ENCODE measurements at places on chromosomes 5 and 9. TPM values are rescaled to one million over a fixed set of nuclear protein-coding genes. Genes with fewer than 3 reads are reported as not detected.
A peak's percentile ranks its signal among the peaks of the same experiment; 100 is the strongest.

Gene TMEM174
- 22.4 TPM for polyA plus RNA-seq

Gene CER1
- 1.3 TPM for polyA plus RNA-seq

Gene INSL4
- not detected for polyA plus RNA-seq

- DNase-seq, result peak; percentile 75
These were observed 52.8 kb downstream of the CAST start for GRCh38 chr5:96714951-96715451.

Gene PRDM9
- not detected for polyA plus RNA-seq

DNA sequence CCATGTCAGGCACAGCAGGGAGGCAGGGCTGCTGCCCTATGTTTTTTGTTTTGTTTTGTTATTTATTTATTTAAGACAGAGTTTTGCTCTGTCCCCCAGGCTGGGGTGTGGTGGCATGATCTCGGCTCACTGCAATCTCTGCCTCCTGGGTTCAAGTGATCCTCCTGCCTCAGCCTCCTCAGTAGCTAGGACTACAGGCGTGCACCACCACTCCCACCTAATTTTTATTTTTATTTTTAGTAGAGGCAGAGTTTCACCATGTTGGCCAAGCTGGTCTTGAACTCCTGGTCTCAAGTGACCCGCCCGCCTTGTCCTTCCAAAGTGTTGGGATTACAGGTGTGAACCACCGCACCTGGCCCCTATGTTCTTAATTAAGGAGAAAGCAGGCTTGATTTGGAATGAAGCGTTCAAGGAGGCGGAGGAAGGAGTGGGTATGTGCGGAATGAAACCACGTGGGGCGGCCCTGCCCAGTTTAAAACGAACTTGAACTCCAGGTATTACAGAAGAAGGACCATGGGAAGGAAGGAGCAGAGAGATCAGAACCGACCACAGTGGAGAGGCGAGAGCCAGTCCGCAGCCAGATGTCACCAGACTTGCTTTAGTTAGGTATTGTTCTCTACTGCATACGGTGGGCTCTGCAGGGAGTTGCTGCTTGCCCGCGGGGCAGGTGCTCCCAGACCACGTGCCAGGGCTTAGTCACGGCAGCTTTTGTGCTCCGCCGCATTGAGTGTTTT lies 34.9 kb upstream of the EPB41L4B start:
- DNase-seq, result no peak

DNA sequence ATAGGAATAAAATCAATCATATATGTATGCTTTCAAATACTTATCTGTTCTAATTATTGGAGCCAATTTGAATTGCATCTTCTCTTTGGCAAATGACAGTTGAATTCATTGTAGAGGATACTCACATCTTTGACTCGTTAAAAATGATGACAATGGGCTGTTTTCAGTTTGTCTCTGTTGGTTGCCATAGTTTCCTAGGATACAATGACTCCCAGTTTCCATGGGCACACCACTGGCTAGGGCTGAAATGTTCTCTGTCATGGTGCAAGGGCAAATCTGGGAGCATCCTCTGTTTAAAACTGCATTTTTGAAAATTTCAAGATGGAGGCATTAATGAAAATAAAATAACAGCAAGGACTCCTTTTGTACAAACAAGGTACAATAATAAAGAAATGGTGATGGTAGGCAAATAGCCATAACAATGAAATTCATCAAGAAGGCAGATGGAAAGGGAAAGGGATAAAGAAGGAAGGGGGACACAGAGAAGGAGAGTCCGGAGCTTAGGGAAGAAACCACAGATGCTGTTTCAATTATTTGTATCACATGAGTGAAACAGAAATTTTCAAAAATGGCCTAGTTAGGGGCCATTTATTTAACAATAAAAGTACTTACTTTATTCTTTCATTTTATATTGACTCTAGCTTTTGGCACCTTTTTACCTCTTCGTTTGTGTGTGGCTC lies 378.8 kb upstream of the SEMA6A start:
- DNase-seq, result no peak

- DNase-seq, result no peak
These were observed 317.9 kb upstream of the MPDZ start for GRCh38 chr9:13597427-13597826.

GRCh38 chr5:157547941-157548512 lies 27.5 kb downstream of the ADAM19 start:
- no peak for DNase-seq

Gene ERGIC1
- 119 TPM for polyA plus RNA-seq

Gene PCDHB13
- polyA plus RNA-seq, result 6.4 TPM

- no peak for DNase-seq
These were observed 3.7 kb downstream of the SMIM23 start for GRCh38 chr5:171789353-171789752.

DNA sequence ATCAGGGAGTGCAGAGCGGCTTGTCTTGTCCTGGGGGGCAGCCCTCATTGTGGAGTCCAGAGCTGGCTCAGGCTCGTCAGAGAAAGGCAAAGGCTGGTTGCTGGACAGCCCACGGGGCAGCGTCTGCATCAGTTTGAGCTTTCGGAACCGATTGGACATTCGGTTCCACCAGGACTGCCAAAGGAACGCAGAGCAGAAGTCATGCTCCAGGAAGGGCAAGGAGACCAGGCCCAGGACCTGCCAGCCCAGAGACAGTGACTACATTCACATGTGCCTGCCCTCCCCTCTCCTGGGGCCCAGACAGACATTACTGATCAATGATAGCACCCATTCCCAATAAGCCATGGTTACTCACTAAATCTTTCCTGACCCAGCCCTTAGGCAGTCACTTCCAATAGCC lies 18.1 kb downstream of the ANKS6 start:
- DNase-seq, result no peak

Gene TRUB2
- 48.4 TPM for polyA plus RNA-seq

- no peak for DNase-seq
These were observed 315 bp downstream of the UBQLN1 start for GRCh38 chr9:83707518-83707767.

Gene IRX2
- 22.6 TPM for polyA plus RNA-seq

Gene S100Z
- polyA plus RNA-seq, result 0.14 TPM

Gene LCN15
- polyA plus RNA-seq, result 0.21 TPM

Gene ITGA1
- 49.1 TPM for polyA plus RNA-seq

- DNase-seq, result peak; percentile 16
These were observed 49.0 kb upstream of the IRX4 start for GRCh38 chr5:1931604-1932231.

Gene AK8
- polyA plus RNA-seq, result 4.5 TPM

- no peak for DNase-seq
These were observed 532.7 kb upstream of the DMAC1 start for GRCh38 chr9:8332331-8332650.

Gene UGT3A1
- 158 TPM for polyA plus RNA-seq

Gene PAXX
- 33.4 TPM for polyA plus RNA-seq

Gene NUTM2F
- polyA plus RNA-seq, result not detected

DNA sequence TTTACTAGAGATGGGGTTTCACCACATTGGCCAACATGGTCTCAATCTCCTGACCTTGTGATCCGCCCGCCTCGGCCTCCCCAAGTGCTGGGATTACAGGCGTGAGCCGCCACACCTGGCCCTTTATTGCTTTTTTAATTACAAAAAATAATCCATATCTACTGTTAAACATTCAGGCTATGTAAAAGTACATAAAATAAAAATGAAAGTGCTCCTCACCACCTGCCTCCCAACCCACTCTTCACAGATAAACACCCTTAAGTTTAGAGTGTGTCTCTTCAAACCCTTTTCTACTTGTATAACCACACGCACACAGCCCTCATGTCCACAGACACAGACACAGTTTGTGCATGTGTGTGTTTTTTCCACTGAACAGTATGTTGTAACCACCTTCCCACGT lies 16.7 kb downstream of the TSC1 start:
- DNase-seq, result no peak

DNA sequence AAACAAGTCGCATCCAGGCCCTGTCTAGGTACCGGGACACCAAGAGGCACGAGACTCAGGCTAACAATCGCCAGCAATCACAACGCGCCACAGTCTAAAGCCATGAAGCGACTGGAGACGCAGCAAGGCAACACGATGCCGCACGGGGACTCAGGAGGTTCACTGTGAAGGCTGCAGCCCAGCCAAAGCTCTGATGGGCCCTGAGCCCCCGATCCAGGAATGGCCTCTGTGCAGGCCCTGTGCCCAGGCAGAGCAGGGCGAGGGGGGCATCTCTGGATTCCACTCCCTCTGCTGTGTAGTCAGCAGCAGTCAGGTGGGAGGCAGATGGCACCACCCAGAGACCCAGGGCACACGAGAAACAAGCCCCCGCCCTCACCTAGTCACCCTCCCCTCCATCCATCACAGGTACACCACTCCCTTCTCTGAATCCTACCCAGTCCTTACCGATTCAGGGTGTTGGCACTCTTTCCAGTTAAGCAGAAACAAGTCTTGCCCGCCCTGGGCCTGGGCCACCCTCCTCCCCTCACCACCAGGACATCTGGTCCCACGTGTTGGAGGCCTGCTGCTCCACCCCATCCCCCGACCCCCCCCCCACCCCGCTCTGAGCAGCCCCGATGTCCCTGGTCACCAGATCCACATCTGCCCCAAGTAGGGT lies 1.1 kb downstream of the RALGDS start:
- DNase-seq, result no peak

- no peak for DNase-seq
These were observed 3.3 kb upstream of the PURA start for GRCh38 chr5:140110646-140110957.

DNA sequence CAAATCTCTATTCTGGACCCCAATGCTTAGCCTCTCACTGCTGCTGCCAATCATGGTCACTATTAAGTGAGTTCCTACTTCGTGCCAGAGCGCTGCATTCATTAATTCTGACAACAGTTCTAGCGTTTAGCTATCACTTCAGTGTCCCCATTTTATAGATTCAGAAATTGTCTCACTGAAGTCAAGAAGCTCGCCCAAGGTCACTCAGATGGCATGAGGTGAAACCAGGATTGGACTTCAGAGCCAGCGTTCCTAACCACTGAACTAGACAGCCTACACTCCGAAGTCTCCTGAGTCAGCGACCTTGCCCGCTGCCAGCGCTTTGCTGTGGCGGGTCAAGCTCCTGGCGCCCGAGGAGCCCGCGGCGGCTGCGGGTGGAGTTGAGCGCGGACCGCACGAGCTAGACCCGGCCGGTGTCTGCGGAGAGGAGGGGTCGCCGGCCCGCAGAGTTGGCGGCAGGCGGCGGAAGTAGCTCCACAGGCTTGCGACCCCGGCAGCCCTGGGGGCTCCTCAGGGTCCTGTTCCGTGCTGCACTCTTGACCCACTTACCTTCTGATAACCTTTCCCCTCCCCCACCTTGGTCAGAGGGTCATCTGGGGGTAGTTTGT lies 2.1 kb upstream of the GABRB2 start:
- DNase-seq, result no peak

- no peak for DNase-seq
These were observed 229.8 kb downstream of the DRD1 start for GRCh38 chr5:175214152-175214551.

- peak; percentile 87 for DNase-seq
These were observed 201.2 kb upstream of the GAS1 start for GRCh38 chr9:87148331-87149104.

DNA sequence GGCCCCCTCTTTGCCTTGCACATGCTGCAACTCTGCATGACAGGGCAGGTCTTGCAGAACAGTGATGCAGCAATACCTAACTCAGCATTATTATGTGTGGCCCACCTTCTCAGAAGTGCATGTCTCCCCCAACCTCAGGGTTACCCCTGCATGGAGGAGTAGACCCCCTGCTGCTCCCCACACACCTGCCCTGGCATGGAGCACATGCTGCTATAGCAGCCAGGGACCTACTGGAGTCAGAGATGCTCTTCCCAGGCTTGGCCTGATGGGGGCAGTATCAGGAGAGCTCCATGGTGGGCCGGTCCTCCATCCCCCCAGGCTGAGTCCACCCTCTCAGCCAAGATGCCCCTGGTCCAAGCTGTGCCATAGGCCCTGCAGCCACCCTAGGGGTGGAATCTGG lies 13.2 kb upstream of the BOD1 start:
- DNase-seq, result no peak

Gene NKD2
- 20.5 TPM for polyA plus RNA-seq

Gene SCGB3A2
- polyA plus RNA-seq, result 0.95 TPM

DNA sequence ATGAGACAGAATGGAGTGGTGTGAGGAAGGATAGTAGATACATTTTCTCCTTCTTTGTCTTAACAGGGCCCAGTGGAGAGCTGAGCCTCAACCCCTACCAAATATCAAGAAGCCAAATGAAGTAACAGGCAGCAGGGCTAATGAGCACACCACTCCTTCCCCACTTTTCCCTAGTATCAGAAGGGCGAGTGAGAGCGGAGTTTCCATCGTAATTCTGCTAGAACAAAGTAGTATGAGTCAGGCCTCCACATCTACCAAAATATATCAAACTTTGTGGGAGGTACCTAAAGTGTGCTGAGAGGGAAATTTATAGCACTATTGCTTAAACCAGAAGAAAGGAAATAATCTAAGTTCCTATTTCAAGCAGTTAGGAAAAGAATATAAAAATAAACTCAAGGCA lies 769.0 kb upstream of the RGMB start:
- DNase-seq, result no peak

DNA sequence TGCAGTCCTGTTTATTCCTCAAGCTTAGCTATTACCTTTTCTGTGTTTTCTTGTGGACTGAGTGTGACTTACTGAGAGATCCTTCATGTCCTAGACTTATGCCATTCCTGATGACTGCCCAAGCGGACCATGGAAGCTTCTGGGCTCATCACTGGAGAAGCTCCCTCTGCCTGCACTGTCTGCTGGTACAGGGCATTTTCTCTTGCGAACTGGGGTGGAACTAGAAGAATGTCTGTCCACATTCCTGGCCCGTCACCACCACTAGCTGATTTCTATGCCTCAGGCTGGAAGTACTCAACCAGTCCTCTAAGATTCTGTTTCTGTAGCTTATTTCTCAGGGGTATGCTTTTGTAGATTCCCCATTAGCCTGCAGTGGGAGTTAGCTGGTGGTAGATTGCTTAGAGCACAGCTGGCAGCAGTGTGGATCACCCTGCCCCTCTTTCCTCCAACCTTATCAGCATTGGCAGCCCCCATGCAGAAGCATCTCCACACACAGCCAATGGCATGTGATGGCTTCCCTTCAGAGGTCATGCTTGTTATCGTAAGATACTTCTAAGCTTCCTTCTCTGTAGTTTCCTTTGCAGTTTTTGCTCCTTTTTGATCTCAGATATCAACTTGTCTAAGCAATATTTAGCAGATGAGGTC lies 12.4 kb downstream of the SLC36A1 start:
- DNase-seq, result peak; percentile 20

DNA sequence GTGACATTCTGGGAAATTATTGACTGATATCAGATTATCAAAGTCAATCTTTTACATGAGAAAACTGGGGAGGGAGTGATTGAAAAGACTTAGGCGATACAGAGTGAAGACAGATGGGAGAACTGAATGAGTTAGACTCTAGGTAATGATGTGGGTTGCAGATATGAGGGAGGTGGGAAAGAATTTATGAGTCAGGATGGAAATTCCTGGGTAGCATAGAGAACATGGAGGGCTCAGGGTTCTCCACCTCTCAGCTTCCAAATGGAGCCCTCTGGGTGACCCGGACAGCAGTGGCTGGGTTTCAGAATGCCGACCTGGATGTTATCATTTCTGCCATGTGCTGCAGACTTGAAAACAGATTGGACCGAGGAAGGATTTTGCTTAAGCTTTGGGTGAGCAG lies 75.4 kb upstream of the SHB start:
- DNase-seq, result no peak

Gene PCDHGC3
- 131 TPM for polyA plus RNA-seq

Measured in renal pelvis (tissue), 12 donors.